ENCODE measurements at places on chromosomes 13 and 19. TPM values are rescaled to one million over a fixed set of nuclear protein-coding genes. Genes with fewer than 3 reads are reported as not detected.

DNA sequence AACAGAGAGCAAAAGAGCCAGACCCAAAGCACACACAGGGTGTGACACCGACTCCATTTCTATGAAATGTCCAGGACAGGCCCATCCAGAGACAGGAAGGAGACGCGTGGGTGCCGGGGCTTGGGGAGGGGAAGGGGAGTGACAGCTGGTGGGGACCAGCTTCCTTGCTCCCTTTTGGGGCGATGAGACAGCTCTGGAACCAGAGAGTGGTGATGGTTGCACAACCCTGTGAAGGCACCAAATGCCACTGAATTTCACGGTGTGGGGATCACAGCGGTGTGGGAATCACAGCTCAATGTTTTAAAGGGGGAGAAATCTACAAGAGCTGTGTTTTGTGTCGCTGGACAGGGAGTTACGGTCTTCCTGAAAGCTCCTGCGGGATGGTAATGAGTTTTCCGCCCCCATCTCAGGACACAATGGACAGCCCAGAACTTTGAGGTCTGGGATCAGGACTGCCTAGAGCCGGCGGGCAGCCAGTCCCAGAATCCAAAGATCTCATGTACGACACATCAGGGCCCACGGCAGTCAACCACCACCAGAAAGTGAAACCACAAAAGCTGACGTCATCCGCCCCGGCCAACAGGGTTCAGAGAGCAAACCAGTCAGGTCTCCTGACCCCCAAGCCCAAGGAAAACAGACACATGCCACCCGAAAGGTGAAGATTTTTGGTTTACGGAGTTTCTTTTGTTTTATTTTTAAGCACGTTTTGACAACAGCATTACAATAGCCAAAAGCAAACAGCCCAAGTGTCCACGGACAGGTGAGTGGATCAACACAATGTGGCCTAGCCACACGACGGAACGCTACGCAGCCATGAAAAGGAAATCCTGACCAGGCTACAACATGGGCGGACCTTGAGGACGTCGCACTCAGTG, 7.3 kb downstream of the SGTA start:
- peak; percentile 70 for DNase-seq

DNA sequence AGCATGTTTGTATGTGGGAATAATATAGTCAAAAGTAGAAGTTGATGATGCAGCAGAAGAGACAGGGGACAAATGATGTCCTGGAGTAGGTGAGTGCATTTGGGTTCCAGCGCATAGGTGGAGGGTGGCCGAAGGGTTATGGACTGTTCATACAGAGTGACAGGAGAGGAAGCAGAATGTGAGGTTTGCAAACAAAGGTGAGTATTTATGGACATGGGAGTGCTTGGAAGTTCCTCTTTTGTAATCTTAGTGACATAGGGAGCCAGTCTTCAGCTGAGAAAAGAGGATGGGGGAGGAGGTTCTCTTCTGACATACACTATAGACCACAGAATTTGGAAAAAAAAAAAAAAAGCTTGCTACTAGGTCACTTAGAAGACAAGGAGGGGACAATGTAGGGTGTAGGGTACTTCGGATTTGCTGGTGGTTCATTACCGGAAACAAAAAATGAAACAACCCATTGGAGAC, 331.6 kb downstream of the DLEU7 start:
- DNase-seq, result no peak

The PEG3 gene
- total RNA-seq, result 2.3 TPM

- DNase-seq, result no peak
Measured at GRCh38 chr19:8355631-8356402, 8.1 kb upstream of the ANGPTL4 start.
